ENCODE measurements at places on chromosomes 2 and 18. TPM values are rescaled to one million over a fixed set of nuclear protein-coding genes. Genes with fewer than 3 reads are reported as not detected.

Gene ANKRD36B
- 32.9 TPM for total RNA-seq

Gene UGT1A5
- not detected for total RNA-seq

Gene EMILIN1
- total RNA-seq = 2.1 TPM

Gene BMPR2
- 88.9 TPM for total RNA-seq

Gene SNED1
- 2.3 TPM for total RNA-seq

All from endothelial cell (in vitro differentiated cells).